ENCODE measurements at places on chromosomes 3 and 15.

GRCh38 chr3:171896316-171896715 is 53.2 kb downstream of the TMEM212 start:
- DNase-seq = no peak

- DNase-seq = no peak
These were observed 84.3 kb downstream of the MECOM start for GRCh38 chr3:169579116-169579710.

DNA sequence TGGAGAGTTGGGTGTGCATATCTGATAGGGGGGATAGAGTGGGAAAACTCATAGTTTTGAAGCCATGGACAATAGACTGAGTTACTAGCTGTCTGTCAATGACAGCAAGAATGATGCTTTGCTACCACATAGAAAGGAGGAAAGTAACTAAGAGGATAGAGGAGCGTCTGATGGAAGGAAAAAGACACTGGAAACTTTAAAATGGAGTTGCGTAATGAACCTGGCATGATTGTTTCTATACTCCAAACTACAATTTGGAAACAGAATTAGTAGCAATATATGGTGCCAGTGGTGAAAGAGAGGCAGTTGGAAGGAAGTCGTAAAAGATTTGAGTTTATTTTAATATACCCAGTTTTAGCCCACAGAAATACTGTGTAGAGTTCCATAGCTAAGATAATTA is 163.6 kb downstream of the TUSC7 start:
- no peak for DNase-seq

- no peak for DNase-seq
These were observed 14.9 kb downstream of the KBTBD12 start for GRCh38 chr3:127929818-127930413.
